ENCODE measurements at places on chromosomes 16 and 17.

DNA sequence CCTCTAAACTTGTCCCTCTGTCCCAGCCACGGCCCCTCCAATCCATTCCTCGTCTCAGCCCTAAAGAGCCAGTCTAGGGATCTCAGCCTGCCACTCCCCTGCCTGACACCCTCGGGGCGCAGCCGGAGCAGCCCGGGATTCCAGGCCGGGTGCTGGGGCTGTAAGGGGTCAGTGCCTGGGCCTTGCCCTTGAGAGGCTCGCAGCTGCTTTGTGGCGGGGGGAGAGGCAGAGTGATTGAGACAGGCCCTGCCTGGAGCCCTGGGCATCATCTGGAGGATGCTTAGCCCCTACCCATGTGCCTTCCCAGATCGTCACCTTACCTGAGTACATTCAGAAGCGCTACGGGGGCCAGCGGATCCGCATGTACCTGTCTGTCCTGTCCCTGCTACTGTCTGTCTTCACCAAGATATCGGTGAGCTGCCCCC, 8.3 kb downstream of the SLC5A10 start:
- no peak for DNase-seq

DNA sequence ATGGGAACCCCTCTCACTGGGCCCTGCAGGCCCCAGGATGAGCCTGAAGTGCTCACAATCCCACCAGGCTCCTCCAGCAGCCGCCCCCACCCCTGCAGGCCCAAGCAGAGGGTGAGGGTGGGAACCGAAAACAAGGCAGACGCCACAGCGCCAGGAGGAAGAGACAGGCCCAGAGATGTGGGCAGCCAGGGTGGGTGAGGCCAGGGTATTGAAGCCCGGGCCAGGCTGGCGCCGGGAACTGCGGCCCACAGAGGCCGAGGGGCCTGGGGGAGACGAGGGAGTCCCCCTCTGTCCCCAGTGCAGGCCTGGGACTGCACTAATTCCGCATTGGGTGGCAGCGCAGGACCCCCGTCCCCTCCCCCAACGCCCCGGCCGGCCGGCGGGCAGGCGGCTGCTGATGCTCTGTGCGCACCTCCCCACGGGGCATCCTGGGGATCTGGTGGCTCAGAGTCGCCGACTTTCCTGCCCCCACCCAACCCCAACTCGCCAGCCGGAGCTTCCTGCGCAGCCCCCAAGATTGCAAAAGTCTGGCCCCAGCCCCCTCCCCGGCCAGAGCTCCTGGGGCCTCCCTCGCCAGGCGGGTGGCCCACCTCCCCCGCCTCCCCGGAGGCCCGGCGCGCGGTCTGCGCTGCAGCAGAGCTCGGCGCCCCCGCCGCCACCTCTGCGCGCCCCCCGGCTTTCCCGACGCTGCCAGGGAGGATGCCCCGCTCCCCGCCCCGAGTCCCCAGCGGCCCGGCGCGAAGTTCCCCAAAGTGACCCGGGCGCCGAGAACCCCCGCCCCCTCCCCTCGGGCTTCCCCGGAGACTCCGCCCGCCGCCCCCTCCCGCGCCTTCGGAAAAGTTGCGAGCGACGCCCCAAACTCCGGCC, 107.8 kb downstream of the ENGASE start:
- DNase-seq, result no peak

DNA sequence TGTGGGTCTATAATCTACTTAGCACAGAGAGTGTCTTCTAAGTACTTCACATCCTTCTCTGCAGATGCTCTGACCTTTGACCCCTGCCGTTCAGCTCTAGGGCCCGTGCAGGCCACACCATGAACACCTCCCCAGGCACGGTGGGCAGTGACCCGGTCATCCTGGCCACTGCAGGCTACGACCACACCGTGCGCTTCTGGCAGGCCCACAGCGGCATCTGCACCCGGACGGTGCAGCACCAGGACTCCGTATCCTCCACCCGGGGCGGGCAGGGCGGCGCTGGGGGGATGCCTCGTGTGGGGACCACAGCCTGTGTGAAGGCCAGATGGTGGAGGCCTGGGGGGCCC, 686 bp downstream of the MLST8 start:
- no peak for DNase-seq

DNA sequence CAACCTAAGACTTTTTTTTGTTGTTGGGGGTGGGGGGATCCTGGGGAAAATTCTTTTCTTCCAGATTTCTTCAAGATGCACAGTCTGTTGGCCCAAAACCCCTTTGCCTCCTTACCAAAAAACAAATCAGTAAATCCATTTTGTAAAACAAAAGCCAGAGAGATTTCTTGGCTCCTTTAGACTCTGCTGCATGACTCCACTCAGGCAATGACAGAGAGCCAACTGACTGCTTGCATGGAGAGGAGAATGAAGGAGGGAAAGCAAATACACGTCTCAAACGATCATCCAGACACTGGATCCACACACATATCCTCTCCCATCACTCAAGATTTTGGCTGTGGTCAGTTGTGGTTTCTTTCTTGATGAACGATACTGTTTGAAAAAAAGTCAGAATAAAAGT, 13.8 kb downstream of the COPRS start:
- no peak for DNase-seq

DNA sequence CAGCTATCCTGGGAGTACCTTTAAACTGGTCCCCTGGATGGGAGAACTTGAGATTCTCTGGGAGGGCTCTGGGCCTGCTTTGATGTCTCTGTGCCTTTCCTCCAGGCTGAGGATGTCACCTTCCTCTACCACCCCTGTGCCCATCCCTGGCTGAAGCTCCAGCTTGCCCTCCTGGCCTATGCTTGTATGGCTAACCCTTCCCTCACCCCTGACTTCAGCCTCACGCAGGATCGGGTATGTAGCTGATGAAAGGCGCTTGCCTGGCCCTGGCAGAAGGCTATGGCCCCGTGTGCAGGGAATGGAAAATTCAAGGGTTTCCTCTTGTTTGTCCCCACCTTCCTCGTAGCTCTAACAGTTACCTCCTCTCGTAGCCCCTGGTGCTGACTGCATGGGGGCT, 3.0 kb downstream of the TP53I13 start:
- DNase-seq, result no peak

- no peak for DNase-seq
Observed at GRCh38 chr16:27242868-27243590, 25.5 kb downstream of the NSMCE1 start.

- no peak for DNase-seq
Observed at GRCh38 chr16:87145181-87146176, 171.7 kb downstream of the C16orf95 start.

DNA sequence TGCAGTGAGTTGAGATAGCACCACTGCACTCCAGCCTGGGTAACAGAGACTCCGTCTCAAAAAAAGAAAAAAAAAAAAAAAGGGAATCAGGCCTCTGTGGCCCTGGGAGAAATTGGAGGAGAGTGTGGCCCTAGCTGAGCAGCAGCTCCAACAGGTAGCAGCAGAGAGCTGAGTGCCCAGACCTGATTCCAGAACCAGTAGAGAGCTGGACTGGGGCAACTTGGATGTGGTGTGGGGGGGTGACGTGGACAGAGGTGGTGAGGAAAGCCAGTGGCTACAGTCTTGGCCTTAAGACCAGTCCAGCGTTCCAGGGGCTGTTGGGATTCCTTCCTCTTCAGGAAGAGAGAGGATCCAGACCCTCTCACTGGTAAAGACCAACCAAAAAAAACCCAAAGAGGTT, 1.7 kb downstream of the HSPB9 start:
- DNase-seq, result no peak

DNA sequence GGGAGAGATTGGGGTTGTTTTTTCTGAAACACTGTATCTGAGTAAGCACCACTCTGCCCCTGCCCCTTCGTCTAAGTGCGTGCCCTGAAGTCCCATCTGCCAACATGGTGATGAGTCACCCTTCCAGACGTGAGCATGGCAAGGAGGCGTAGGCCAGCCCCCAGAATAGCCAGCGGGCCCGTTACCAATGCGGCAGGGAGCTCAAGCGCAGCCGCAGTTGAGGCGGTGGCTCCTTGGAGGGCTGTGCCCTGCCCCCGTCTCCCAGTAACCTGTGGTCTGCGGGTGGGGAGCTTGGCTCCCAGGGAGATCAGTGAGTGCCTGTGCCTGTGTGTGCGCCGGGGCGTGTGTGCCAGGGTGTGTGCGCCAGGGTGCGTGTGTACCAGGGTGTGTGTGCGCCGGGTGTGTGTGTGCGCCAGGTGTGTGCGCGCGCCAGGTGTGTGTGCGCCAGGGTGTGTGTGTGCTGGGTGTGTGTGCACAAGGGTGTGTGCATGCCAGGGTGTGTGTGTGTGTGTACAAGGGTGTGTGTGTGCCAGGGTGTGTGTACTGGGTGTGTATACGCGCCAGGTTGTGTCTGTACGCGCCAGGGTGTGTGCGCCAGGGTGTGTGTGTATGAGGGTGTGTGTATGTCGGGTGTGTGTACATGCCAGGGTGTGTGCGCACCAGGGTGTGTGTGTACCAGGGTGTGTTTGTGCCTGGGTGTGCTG, 98.6 kb upstream of the CHMP6 start:
- peak; percentile 42 for DNase-seq

DNA sequence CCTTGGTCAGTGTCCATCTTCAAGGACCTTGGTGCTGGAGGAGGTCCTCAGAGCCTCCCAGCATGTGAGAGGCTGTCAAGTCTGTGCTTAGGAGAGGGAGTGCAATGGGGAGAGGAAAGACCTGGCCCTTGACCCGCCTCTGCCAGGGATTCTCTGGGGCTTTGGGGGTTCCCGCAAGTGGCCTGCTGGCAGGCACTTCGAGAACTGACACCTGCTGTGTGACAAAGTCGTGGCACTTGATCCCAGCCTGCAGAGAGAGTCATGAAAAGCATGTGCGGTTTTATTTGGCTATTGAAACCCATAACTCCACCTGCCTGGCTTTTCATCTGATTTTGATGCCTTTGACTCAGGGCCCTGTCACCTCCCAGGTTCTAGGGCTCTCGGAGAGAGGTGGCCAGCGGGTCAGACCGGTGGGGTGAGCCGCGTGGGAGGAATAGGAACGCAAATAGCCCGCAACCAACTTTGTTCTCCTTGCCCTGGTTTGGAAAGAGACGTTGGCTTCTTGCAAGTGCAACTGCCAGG, 42.8 kb upstream of the GSE1 start:
- no peak for DNase-seq

- no peak for DNase-seq
Observed at GRCh38 chr16:11757671-11758545, 15.3 kb upstream of the TXNDC11 start.

GRCh38 chr16:50224286-50224685, 42.1 kb upstream of the ADCY7 start:
- no peak for DNase-seq

GRCh38 chr16:21169249-21169981, 10.9 kb downstream of the LDAF1 start:
- no peak for DNase-seq

GRCh38 chr16:972316-973002, 1.7 kb upstream of the LMF1 start:
- no peak for DNase-seq

DNA sequence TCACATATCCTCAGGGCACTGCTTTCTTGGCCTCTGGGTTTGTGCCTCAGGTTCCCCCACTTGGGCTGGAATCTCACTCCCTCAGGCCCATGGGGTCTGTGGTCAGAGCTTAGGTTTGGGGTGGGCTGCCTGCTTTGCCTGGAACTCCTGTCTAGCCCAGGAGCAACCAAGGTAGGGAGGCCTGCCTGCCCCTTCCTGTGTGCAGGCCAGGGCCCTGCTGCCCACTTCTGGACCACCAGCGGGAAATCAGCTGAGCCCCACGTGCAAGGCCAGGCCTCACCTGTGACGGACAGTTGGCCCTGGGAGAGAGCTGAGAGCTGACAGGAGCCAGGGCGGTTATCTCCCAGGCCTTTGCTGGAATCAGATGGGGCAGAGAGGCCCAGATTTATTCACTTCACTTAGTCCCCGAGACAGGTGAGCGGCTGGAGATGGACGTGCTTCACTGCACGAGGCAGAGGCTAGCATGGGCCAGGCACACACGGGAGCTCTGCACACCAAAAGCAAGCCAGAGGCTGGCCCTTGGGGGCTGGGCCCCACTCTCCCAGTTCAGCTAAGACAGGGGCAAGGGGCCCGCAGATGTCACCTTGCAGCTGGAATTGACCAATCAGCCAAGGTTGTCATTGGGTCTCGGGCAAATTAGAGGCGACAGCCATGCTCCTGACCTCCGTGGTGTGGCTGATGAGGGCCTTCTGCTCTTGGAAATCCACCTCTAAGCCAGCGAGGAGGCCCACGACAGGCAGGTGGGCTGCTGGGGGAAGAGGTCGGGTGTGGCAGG, 49.9 kb upstream of the DOC2B start:
- no peak for DNase-seq

- DNase-seq, result no peak
Observed at GRCh38 chr16:26747760-26748159, 319.0 kb upstream of the C16orf82 start.

- no peak for DNase-seq
Observed at GRCh38 chr17:2801841-2802240, 5.6 kb downstream of the RAP1GAP2 start.

- no peak for DNase-seq
Observed at GRCh38 chr17:47791025-47791424, 30.6 kb downstream of the OSBPL7 start.

DNA sequence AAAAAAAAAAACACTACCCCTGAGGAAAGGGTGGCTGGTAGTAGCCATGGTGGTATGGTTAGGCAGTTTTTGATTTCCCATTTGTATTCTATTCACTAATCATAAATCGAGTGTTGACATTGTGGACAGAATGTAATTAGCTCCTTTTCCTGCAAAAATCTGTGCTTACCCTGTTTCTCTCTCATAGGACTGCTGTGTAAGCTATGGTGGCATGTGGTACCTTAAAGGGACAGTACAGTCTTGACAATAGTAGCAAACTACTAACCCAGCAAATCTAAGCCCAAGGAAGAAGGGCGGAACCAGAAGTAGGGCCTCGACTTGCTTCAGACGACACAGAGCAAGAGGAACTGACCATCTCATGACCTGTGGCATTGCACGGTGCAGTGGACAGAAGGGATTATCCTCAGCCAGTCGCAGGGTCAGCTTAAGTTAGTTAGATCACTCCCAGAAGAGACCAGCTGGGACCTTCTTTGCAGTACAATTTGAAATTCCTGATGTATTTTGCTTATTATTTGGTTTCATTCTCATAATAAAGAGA, 36.3 kb downstream of the POLR3E start:
- DNase-seq, result no peak

GRCh38 chr17:4332296-4332970, 34.0 kb downstream of the UBE2G1 start:
- DNase-seq, result no peak

GRCh38 chr17:14437176-14437575, 136.3 kb downstream of the HS3ST3B1 start:
- no peak for DNase-seq

GRCh38 chr17:51912939-51913338, 245.6 kb downstream of the CA10 start:
- no peak for DNase-seq

GRCh38 chr16:20866145-20866772, 33.9 kb downstream of the DCUN1D3 start:
- DNase-seq, result peak; percentile 97

DNA sequence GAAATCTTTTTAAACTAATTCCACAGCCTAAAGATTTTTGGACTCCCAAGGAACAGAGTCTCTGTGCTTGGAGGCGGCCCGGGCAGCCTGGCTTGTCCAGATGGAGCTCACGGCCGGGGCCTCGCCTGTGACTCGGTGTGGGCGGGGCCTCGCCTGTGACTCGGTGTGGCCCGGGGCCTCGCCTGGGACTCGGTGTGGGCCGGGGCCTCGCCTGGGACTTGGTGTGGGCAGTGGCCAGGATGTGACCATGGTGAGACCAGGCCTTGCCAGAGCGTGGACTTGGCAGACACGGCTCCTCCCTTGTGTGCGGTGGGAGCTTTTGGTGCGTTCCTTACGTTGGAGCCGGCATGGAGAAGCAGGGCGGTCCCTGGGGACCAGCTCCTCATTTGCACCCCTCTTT, 92.3 kb downstream of the METRNL start:
- no peak for DNase-seq

GRCh38 chr17:76912421-76913164, 44.4 kb downstream of the MGAT5B start:
- DNase-seq, result no peak

- no peak for DNase-seq
Observed at GRCh38 chr17:81364278-81365147, 30.7 kb upstream of the BAHCC1 start.
